HS-5 (cell line): ENCODE measurements at places on chromosomes 4 and X.

GRCh38 chrX:33840176-33840575 lies 291.9 kb downstream of the FAM47A start:
- no peak for DNase-seq

- no peak for DNase-seq
Observed at GRCh38 chr4:475962-476361, 23.0 kb downstream of the ZNF721 start.

GRCh38 chrX:47878198-47878597 lies 41.5 kb downstream of the ZNF81 start:
- no peak for DNase-seq

DNA sequence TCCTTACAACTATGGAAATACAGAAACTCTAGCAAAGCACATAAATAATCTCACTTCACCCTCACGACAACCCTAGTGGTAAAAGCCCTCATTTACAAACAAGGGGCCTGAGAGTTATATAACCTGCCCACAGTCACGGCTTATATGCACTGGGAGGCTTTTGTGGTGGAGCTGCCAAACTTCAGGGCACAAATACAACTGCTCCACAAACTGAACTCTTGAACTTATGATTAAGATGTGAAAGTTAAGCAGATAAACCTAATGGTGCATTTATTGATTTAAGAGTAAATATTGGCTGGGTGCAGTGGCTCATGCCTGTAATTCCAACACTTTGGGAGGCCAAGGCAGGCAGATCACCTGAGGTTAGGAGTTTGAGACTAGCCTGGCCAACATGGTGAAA lies 19.0 kb downstream of the SLC2A9 start:
- no peak for DNase-seq

- DNase-seq: no peak
Observed at GRCh38 chr4:182126603-182127002, 116.6 kb upstream of the TENM3 start.

DNA sequence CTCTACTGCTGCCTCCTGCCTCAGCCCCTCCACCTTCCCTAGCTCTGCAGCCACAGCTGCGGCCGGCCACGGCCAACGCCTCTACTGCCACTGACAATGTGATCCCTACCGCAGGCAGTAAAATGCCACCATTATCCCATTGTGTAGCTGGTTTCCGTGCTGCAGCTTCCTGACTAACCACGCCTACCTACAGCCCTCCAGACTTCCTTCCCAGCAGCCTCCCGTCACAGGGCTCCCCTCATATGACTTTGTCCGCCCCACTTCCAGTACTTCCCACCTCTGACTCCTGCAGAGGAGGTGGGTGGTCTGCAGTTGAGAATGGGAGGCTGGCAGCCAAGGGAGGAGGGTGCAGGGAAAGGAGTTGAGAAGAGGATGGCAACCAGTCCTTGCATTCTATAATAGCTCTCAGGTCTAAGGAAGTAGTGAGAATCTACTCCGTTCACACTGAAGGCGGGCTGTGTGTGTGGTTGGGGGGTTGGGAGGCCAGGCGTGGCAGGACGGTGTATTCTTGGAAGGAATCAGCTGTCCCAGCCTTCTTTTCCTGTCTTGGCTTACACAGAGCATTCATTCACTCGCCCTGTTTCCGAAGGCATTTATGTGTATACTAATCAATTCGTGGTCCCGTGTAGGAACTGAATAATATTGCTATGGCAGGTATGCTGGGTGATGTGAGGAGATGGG lies 33.1 kb upstream of the USP51 start:
- DNase-seq: no peak

DNA sequence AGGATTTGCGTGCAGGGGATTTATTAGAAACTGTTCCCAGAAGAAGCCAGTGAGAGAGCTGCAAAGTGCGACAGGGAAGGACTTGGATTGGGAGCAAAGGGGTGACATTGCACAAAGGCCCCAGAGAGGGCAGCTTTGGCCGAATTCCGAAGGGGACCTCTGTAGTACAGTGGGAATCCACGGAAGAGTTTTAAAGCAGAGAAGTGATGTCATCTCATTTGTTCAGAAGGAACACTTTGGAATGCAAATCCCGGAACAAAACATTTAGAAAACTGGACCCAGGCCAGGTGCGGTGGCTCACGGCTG lies 71.7 kb downstream of the FAM184B start:
- no peak for DNase-seq

GRCh38 chr4:159600061-159600460 lies 497.2 kb downstream of the RAPGEF2 start:
- no peak for DNase-seq

- DNase-seq: no peak
Observed at GRCh38 chrX:120790118-120790517, 85.5 kb downstream of the CT47B1 start.

DNA sequence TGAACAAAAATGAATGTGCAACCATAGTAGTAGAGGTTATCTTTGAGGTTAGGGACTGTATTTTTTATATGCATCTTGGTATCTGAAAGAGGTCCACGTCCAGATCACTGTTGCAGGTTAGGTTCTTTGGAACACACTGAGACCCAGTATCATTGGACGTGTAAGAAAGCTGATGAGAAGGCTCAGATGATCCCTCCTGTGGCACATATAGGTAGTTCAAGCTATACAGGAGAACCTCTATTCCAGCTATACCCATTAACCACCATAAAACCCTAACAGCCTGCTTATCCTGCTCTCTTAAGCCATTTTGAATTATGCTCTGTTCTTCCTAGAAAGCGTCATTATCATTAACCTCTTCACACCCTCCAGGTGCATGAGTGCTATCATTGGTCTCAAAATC lies 930.7 kb upstream of the HS3ST1 start:
- no peak for DNase-seq

- peak; percentile 45 for DNase-seq
Observed at GRCh38 chr4:86594559-86595425, 677 bp downstream of the PTPN13 start.

- DNase-seq: no peak
Observed at GRCh38 chrX:45505214-45505613, 304.5 kb upstream of the DIPK2B start.

DNA sequence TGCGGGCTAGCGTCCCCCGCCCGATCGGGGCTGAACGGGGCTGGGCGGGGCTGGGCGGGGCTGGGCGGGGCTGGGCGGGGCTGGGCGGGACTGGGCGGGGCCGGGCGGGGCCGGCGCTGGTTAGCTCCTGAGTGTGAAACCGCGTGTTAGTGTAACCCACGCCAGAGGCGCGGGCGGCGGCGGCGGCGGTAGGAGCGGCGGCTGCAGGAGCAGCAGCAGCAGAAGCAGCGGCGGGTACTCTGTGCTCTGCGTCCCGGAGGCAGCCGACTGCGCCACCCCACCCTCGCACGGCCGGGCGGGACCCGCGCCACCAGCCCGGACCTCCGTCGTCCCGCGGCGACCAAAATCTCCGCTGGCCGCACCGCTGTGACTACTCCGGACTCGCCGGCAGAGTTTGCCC lies 128.1 kb downstream of the LAS1L start:
- no peak for DNase-seq

DNA sequence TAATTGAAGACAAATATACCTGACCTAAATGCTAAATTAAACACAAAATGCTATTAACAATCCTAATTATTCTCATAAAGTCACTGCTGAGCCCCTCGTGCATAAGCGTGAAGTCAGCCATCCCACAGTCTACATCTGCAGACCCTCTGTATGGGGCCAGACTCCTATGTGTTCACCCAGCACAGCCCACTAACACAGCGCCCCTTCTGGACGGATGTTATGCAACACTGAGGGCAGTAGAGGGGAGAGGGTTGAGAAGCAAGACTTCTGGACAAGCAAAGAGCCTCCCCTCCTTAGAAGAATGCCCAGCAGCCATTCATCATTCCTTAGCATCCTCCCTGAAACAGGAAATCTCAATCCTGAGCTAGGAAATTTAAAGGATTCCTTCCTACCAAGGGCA lies 7.9 kb downstream of the TRPC3 start:
- no peak for DNase-seq

GRCh38 chr4:182140547-182140946 lies 102.7 kb upstream of the TENM3 start:
- DNase-seq: no peak

GRCh38 chr4:153676984-153677383 lies 7.1 kb upstream of the TLR2 start:
- peak; percentile 72 for DNase-seq

- DNase-seq: peak; percentile 70
Observed at GRCh38 chr4:139815778-139816601, 150.4 kb downstream of the MGST2 start.

DNA sequence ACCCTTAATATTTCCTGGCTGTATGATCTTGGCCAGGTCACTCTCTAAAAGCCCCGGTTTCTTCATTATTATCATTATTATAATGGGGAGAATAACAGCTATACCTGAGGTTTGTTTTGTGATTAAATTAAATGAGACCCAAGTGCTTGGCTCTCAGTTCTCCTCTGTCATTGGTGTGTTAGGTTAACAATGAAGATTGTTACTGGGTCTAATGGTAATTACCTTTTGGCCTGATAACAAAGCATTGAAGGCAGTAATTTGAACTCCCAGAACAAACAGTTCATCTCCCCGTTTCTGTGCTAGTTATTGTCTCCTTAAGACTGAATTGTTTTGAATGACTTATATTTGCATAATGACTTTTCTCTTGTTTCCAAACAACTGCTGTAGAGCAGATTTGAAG lies 6.8 kb upstream of the ANAPC4 start:
- DNase-seq: no peak

GRCh38 chr4:165201806-165202205 lies 5.6 kb upstream of the KLHL2 start:
- DNase-seq: peak; percentile 60

DNA sequence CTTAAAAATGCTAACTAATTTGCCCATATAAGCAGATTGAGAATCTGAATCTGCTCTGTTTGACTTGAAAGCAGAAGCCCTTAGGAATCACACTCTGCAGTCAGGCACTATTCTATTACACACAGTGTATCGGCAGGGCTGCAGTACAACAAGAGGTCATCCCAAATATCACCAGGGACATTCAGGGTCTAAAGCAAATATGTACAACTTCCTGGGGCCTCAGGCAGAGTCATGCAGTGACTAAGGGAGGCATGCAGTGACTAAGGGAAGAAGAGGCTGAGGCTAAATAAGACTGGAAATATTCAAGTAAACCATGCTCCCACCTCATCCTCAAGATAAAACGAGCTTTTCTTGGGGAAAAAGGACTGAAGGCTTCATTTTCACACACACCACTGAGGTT lies 20.9 kb downstream of the MAPK10 start:
- DNase-seq: peak; percentile 83
